ENCODE measurements at places on chromosomes 13 and 19.

DNA sequence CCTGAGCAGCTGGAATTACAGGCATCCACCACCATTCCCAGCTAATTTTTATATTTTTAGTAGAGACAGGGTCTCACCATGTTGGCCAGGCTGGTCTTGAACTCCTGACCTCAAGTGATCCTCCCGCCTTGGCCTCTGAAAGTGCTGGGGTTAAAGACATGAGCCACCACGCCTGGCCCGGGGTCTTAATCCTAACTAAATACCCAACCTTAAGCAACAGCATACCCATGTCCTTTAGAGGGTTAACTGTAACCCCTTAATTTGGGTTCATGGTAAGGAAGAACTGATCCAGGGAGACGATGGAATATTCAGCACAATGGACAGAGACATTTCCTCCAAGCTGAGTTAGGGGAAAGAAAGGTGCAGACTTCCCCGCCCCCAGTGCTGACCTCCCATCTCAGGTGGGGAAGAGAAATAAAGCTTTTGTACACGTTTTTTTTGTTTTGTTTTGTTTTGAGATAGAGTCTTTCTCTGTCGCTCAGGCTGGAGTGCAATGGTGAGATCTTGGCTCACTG lies 8.7 kb upstream of the GALP start:
- no peak for DNase-seq

DNA sequence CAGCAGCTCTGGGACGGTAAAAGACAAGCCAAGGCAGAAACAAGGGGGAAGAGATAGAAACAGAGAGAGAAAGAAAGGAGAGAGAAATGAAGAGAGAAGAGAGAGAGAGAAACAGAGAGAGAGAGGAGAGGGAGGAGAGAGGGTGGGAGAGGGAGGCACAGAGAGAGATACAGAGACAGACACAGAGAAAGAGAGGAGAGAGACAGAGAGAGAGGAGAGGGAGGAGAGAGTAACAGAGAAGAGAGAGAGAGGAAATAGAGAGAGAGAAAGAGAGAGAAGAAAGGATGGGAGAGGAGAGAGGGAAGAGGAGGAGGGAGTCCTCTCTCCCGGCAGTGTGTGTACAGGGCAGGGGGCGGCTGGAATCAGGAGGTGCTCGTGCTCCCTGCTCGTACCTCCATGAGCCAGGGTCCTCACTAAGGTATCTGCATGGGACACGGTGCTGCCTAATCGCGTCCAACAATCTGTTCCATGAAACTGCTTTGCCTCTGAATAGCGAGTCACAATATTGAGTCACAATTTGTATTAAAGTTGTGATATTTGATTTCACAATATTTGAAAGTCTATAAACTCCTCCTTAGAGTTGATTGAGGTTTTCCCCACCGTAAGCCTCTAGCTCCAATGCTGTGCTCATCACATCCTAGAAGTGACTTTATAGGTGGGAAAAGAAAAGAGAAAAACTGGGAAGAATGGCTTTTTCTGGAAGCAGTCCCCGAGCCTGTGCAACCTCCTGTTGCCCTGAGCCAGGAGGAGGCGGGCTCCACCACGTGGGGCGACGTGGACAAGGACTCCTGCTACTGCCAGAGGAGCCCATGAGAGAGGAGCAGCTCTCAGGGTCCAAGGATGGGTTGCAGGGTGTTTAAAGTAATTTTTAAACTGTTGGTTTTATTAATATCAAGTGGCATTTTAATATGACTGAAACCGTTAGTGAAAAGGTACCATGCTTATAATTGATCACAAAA lies 81.7 kb upstream of the ARHGEF7 start:
- DNase-seq: no peak

DNA sequence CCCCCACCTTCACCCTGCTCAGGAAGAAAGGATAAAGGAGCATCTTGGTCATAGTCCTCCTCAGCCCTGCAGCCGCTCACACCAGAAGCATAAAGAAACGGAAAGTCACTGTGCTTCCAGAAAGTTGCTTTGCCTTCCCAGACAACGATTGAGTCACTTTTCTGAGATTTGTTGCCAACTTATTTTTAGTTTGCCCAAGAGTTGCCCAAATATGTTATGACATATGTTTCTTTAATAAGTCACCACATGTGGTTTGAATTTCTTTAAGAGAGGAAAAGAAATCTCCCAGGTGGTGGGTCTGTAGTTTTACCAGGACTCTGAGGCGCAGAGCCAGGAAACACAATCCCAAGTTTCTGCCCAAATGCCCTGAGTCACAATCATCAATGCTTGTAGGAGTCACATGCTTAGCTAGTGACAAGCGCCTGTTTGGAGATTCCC lies 63.4 kb upstream of the LRCH1 start:
- DNase-seq: no peak

DNA sequence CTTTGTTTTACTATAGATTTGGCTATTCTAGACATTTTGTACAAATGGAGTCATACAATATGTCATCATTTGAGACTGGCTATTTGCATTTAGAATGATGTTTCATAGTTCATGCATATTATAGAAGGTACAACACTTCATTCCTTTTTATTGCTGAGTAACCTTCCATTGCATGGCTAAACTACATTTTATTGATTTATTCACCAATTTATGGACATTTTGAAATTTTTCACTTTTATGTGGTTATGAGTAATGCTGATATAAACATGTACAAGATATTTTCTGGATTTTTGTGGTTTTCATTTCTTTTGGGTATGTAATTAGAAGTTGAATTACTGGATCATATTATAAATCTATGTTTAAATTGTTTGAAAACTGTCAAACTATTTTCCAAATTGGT lies 710.3 kb upstream of the SLITRK5 start:
- no peak for DNase-seq

GRCh38 chr13:73482556-73482955 lies 423.8 kb downstream of the KLF5 start:
- DNase-seq: no peak

Measured in NCI-H1417 treated with DMSO at 0.1 percent for 48 hours (cell line).